ENCODE measurements at places on chromosomes 3 and 15.

- no peak for DNase-seq
These were observed 157.3 kb downstream of the ADAMTS9 start for GRCh38 chr3:64530434-64531049.

DNA sequence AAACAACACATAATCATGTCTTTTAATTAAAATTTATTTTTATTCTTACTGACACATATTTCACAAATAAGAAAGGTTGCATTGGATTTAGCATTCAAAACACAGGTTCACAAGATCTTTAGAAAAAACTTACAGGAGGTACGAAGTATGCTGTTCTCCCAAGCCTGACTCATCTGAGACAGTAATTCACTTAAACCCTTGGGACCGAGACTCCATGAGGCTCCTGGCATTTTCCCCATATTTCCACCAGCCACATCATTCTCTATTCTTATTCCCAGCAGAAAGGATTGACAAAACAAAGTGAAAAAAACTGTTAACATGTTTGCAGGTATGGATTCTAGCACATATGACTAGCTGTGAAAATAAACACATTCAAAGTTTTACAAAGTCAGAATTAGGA is 52.6 kb downstream of the CNTN3 start:
- no peak for DNase-seq

GRCh38 chr15:31477851-31478701 is 151.4 kb downstream of the KLF13 start:
- no peak for DNase-seq

DNA sequence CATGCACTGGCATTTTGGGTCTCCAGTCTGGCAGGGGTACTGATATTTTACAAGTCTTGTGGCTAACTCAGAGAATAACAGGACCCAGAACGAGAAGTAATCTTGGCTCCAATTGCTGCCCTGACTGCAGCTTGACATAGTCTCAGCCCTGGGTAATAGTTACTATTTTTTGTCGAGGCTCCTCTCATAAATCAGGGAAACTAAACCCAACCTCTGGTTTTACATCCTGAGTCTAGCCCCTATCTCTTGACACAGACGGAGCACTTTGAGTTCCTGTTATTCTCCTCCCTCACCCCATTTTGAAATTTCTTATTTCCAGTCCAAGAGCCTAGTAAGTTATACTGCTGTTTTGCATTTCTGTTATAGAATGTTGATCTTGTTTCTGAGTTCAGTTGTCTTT is 276.1 kb upstream of the GOLIM4 start:
- DNase-seq, result no peak

GRCh38 chr3:157163217-157163953 is 3.4 kb upstream of the CCNL1 start:
- DNase-seq, result no peak

DNA sequence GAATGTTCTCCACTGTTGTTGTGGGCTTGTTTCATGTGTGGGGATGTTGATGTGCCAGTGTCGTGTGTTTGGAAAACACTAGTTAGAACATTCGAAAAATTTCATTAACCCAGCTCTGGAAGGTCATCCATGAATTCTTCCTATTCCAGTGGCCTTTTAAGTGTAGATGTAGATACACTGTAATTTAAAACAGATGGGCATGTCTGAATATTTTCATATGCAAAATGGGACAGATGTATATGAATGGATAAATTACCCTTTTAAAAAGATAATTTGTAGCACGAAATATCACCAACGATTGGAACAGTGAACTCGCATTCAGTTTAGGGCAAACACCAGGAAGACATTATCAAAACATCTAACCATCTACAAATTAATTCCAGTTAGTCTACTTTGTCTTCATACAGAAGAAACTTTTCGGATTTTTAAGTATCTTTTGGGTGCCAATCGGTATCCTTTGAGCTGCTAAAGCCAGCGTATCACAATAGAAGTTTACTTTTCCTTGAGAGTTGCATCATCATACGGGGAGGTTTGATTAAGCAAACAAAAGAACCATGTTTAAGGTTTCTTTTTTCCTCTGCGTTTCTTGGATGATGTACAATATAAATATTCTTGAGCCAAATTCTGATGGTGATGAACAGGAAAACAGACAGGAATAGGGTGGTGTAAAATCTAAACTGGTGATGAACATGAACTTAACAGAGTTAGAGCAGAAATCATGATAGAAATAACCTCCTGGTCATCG is 528.1 kb downstream of the FOXP1 start:
- DNase-seq, result no peak
